ENCODE measurements at places on chromosomes 6 and 20.

GRCh38 chr20:57709823-57710799, at the start of gene PMEPA1:
Gene PMEPA1, minus strand, starts transcription at chr20:57710015. Its CDS starts 433 bp downstream, at chr20:57709582.
- peak; percentile 93 for DNase-seq

GRCh38 chr20:40757087-40757486, 68.1 kb upstream of the MAFB start:
- DNase-seq: no peak

DNA sequence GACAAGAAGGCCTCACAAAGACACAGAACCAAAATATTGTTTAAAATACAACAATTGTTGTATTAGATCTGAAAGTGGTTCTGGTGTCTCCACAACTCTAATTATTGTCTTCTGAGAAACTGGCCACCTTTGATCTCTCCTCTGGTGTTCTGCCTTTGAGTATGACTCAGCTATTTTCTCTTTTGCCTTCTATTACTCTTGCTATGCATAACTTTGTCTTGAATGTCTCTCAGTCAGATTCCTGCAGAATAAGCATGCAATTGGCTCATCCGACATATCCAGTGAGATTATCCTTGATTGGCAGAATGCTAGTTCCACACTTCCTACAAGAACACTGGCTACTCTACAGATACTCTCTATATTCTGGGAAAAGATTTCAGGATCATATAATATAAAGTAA, 14.3 kb upstream of the EPM2A start:
- DNase-seq: no peak

GRCh38 chr6:147244832-147245231, 40.6 kb downstream of the STXBP5 start:
- no peak for DNase-seq

DNA sequence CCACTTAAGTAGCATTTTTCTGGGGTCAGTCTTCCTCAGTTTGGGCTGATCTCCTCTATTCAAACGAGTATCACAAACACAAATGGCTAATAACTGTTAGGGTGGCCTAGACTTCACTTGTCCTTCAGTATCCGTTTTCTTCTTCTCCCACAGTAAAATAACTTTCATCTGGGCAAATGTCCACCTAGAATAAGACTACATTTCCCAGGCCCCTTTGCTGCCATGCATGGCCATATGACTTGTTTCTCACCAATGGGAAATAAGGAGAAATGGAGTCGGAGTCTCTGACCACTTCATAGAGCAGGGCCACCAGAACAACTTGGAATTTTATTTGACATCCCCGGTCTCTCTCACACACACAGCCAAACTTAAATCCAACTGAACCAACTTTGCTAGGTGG, 51.4 kb downstream of the SULF2 start:
- DNase-seq: no peak

DNA sequence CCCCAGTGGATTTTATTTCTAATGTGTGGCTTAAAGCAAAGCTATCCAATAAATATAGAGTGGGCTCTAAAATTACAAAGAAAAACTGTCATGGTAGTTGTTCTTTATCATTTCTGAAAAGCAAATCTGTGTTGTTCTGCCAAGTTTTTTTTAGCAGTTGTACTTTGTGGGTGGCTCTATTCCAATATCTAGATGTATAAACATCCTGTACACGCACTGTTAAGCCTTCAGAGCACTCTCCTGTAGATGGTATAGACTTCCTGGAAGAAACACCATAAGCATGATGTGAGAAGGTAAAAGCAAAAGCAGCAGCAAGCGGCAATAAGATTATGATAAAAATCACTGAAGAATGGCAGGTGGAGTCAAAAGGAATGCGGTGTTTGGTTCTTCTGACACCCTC, 21.5 kb upstream of the TMEM30A start:
- no peak for DNase-seq
